ENCODE measurements at places on chromosomes 5 and 9.

DNA sequence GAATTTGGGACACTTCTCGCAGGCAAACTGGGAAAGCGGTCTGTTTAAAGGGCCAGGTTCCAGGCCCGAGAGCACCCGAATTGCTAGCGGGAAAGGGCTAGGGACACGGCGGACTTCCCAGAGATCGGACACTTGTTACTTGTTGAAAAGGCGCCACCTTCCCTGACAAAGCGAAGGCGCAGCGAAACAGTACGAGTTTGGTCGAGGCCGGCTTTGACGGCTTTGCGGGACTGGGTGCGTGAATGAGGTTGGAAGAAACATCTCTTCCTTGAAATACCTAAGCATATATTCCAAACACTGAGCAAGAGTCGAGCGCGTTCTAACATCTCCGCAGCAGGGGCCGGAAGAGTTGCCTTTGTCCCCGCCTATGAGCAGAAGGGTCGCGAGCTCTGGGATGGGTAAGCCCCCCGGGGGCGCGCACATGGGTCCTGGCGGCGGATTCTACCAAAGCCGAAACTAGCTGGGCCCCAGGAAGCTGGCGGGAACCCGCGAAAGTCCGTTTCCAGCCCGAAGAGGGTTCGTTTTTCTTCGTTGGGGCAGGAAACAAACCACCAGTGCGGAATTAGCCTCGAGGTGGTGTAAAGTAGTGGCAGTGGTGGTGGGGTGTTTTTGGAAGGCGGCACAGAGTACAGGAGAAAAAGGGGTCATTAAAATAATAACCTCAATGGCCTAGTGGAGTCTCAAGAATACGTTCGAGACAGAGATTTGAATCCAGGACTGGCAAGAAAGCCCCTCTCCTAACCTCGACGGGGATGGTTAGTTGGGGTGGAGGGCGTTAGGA is 1.5 kb downstream of the GDNF start:
- peak; percentile 55 for DNase-seq

- no peak for DNase-seq
Measured at GRCh38 chr9:126401107-126401506, 74.5 kb downstream of the MVB12B start.

DNA sequence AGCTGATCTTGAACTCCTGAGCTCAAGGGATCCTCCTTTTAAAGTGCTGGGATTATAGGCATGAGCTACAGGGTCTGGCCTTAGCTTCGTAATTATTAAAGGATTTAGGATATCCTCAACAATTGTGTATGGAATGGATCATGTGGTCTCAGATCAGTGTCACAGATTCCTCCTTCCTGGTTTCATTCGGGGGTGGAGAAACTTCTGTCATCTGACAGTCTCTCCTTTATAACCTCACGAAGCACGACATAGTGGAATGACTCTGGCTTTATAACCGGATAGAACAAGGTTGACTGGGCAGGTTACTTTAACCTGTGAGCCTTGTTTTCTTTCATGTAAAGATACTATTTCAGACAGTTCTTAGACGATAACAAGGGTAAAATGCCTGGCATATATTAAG is 4.4 kb upstream of the GNG10 start:
- no peak for DNase-seq

DNA sequence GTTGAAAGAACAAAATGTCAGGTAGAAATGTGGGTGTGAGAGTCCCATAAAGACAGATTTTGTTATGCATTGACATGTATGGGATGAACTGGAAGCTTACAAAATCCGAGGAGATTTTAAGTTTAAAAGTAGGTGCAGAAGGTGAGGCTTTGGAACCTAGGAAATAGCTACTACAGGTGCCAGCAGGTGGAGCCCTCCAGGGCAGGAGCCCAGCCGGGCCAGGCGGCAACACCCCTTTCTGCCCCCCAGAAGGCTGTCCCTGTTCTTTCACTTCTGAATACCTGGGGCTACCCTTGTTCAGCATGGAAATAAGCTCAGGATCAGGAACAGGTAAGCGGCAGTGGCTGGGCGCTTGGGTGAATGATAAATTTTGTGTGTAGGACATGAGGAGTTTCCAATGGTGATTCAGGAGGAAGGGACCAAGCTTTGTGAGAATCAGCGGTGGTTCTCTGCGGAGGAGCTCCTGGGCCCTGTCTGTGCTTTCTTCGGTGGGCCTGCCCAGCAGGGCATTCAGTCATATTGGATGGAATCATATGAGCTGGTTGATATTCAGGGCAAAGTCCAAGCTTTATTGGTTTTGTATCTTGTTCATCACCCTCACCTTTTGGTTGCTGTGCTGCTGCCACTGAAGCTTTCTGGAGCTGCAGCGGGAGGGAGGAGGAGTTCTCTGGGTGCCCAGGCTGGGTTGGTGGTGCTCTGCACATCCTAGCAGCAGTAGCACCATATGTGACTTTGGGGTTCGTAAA is 12.3 kb downstream of the PCBD2 start:
- DNase-seq: no peak

DNA sequence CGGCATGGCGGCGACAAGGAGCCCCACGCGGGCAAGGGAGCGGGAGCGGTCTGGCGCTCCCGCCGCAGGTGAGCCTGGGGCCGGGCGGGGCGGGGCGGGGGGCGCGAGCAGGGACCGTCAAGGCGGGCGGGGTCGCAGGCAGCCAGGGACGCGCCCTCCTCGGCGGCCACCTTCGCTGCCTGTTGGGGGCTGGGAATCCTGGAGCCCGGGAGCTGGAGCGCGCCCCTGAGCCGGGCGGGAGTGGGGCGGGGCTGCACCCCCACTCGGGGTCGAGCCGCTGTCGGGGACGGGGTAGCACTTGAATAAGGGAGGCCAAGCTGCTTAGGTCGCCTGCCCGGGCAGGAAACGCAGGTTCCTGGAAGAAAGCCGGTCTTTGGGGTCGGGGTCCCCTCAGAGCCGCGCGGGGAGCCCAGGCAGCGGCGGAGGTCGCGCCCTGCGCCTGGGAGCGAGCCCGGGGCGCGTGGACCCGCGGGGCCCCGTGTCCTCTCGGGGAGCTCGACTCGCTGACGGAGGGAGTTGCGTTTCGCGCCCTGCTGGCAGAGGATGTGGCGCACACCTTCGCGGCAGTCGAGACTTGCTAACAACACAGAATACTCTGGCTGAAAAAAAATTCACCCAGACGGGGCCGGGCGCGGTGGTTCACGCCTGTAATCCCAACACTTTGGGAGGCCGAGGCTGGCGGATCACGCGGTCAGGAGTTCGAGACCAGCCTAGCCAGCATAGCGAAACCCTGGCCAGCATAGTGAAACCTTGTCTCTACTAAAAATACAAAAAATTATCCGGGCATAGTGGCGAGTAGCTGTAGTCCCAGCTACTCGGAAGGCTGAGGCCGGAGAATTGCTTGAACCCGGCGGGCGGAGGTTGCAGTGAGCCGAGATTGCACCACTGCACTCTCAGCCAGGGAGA is 552 bp downstream of the OTULINL start:
- DNase-seq: peak; percentile 9

- peak; percentile 89 for DNase-seq
Measured at GRCh38 chr9:129225815-129226214, 47.8 kb upstream of the IER5L start.

GRCh38 chr5:27708534-27708933 is 670.1 kb upstream of the CDH9 start:
- peak; percentile 24 for DNase-seq

DNA sequence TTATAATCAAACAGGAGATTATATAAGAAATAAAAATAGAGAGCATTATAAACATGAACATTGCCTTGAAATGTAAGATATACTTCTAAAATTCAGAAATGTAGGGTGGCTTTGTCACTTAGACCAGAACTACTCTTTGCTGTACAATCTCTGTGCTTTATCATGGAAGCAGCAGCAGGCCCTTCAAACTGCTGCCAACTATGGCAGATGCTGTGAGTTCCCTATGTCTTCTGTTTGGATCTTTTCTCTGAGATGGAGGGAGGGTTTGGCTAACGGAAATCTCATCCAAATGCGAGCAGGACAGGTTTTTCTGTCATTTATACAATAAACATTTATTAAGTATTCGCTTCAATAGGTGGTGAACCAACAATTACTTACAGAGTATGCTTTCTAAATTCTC is 34.8 kb upstream of the RICTOR start:
- no peak for DNase-seq

DNA sequence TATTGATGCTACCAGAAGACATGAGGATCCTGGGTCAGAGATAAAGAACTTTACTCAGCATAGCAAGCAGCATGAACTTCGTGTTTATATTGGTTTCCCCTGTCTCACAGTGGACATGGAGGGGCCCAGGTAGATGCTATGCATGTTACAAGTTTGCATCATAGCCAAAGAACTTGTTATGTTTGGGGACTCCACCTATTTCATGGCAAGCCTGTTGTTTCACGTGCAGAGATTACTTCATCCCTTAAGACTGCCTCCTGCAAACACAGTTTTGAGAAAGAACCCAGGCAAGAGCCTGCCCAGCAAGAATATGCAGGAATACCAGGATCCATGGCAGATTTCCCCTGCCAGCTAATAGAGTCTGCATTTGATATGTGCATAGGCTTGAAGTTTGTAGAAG is 68.4 kb downstream of the RCL1 start:
- no peak for DNase-seq

GRCh38 chr5:88825584-88826315 is 57.2 kb downstream of the MEF2C start:
- no peak for DNase-seq

DNA sequence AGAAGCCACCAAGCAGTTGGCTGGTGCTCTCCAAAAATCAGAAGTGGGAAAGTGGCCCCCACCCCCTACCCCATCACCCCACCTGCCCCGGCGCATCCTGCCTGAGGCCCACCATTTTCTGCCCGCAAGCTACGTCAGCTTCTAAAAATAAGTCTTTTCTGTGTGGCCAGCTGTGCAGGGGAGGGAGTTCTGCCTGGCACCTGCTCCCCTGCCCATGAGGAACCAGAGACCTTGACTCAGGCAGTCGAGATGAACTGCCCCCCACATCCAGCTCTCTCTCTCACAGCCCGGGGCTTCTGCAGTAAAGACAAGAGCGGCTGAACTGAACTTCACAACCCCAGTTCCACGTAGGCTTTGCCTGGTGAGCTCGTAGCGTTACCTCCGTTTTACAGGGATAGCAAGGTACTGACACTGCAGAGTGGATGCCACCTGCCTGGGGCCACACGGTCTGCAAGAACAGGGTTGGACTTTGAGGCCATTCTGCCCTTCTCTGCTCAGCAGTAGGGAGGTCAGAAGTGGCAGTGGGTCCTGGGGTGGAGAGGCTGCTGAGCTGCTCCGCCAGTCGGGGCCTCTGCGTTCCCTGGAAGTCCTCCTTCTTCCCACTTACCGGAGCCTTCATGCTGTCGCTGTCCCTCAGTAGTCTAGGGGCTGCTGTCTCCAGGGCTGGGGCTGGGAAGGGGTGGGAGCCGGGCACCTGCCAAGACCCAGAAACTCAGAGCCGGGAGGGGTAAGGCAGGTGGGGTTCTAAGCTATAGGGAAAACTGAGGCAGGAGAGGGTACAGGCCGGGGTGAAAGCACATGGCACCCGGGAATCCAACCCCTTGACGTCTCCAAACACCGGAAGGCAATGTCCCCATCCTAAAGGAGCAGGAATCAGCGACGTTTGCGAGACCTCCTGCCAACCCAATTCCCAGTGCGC is 781 bp downstream of the ST6GALNAC4 start:
- DNase-seq: no peak

DNA sequence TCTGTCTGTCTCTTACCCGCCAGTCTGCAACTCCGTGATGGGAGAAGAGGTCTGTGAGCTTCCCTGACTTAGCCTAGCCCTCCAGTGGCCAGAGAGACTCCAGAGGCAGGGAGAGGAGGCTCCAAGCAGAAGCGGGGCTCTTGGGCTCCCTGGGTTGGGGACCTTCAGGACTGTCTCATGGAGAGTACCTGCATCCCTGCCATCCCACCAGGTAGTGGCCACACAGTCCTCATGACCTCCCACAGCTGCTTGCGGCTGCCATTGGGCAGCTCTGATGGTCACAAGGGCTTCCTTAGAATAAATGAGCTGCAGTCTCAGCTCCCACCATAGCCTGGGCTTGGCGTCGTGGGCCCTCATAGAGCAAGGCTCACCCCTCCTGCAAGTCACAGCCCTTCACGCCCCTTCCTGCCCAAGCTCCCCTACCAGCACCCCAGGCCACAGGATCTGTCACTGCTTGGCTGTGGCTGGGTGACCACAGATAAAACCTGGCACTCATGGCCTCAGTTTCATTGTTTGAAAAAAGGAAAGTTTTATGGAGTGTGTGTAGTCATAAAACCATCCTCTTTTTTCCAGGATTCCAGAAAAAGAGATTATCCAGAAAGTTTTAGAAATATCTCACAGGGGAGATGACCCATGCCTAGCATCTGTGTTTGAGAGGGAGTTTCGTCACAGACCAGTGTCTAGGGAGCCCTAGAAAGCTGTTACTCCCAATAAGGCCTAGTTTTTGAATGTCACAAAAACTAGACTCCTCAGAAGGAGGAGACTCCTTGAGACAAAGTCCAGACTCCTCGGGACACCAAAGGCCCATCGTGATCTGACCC is 48.4 kb downstream of the PPARGC1B start:
- DNase-seq: no peak

- DNase-seq: peak; percentile 18
Measured at GRCh38 chr9:116549786-116550660, 137.1 kb upstream of the TRIM32 start.
